ENCODE measurements at places on chromosomes 3 and 15. TPM values are rescaled to one million over a fixed set of nuclear protein-coding genes. Genes with fewer than 3 reads are reported as not detected.

CPNE9 gene
- polyA plus RNA-seq, result not detected

TRPM1 gene
- polyA plus RNA-seq, result not detected

TEX55 gene
- polyA plus RNA-seq, result not detected

GPX1 gene
- polyA plus RNA-seq, result 192 TPM

CD200 gene
- polyA plus RNA-seq, result 18.9 TPM

SLC28A1 gene
- not detected for polyA plus RNA-seq

HEXA gene
- 166 TPM for polyA plus RNA-seq

DLEC1 gene
- polyA plus RNA-seq, result 1.5 TPM

C2CD4B gene
- 0.23 TPM for polyA plus RNA-seq

SLC22A14 gene
- not detected for polyA plus RNA-seq

KCNAB1 gene
- polyA plus RNA-seq, result 3.5 TPM

ANO10 gene
- polyA plus RNA-seq, result 58.7 TPM

PRSS50 gene
- polyA plus RNA-seq, result 0.23 TPM

ASB14 gene
- not detected for polyA plus RNA-seq

PDIA5 gene
- 16.6 TPM for polyA plus RNA-seq

Measured in ovary (tissue), 10 donors.